ENCODE measurements at places on chromosomes 1 and 21.

DNA sequence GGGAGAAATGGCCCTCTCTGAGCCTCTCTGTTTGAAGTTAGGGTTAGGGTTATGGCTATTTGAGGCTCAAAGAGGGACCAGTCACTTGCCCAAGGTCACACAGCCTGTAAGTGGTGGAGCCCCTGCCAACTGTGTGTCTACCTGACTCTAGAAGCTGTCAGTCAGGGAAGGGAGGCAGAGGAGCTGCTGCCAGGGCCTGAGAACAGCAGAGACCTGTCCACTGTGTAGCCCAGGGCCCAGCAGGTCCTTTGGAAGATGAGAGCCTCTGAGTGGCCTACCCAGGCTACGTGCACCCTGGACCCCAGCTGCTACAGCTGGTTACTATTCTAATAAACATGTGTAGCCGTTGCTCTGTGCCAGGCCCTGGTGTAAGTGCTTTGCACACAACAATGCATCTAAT lies 15.1 kb upstream of the EDN2 start:
- DNase-seq, result no peak

DNA sequence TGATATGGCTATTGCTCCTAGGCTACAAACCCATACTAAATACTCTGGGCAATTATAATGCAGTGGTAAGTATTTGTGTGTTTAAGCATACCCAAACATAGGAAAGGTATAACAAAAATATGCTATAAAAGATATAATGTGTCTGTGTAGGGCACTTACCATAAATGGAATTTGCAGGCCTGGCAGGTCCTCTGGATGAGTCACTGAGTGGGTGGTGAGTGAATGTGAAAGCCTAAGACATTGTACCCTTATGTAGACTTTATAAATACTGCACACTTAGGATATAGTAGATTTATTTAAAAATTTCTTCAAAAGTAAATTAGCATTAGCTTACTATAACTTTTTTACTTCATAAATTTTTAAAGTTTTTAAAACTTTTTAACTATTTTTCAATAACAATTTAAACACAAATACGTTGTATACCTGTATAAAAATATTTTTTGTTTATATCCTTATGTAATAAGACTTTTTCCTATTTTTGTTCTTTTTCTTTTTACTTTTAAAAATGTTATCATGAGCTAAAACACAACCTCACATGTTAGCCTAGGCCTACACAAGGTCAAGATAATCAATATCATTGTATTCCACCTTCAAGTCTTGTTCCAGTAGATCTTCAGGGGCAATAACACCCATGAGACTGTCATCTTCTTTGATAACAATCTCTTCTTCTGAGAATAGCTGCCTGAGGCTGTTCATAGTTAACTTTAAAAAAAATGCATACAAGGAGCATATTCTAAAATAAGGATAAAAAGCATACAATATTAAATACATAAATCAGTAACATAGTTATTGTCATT lies 306.3 kb upstream of the RGS18 start:
- no peak for DNase-seq

DNA sequence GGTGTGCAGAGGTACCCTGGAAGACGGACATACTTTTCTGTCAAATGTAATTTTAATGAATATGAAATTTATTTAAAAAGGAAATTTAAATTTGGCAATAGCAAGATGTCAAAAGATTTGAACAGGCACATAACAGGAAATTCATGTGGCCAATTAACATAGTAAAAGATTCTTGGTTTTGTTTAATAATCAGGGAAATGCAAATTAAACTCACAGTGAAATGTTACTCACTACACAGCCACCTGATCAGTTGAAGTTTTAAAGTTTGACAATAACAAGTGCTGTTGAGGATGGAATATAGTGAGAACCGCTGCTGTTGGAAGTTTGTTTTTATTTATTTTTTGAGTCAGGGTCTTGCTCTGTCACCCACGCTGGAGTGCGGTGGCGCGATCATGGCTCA lies 63.9 kb downstream of the TEX35 start:
- no peak for DNase-seq

- DNase-seq, result peak; percentile 48
Measured at GRCh38 chr1:25906644-25907300, 553 bp upstream of the STMN1 start.

DNA sequence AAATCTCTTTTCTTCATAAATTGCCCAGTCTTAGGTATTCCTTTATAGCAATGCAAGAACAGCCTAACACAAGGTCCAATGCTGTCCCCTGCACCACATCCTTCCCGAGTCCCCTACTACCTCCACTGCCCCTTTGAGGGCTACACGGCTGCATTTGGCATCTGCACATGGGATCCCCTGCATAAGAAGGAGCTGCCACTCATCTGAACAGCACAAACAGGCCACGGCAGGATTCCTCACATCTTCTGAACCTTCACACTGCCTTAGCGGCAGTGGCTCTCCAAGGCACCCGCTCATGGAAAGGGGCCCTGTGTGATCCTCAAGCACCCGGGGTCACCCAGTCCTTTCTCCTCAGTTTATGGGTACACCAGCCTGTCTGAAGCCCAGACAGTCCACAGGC lies 29.2 kb upstream of the BACE2 start:
- no peak for DNase-seq

GRCh38 chr1:234724516-234725176 lies 114.7 kb upstream of the IRF2BP2 start:
- no peak for DNase-seq

DNA sequence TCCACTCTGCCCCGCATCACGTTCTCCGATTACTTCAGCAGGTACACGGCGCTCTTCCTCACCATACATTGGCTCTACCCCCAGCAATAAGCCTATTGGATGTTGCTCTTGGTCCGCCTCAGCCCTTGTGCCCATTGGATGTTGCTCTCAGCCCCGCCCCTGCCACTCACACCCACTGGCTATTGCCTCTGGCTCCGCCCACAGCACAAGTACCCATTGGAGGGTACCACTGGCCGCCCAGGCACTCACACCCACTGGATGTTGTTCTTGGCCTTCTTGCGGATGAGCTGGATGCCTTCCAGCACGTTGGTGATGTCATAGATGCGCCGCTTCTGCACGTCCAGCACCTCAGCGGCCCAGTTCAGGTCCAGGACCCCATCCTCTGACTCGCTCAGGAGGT lies 9.4 kb downstream of the E2F2 start:
- DNase-seq, result no peak

DNA sequence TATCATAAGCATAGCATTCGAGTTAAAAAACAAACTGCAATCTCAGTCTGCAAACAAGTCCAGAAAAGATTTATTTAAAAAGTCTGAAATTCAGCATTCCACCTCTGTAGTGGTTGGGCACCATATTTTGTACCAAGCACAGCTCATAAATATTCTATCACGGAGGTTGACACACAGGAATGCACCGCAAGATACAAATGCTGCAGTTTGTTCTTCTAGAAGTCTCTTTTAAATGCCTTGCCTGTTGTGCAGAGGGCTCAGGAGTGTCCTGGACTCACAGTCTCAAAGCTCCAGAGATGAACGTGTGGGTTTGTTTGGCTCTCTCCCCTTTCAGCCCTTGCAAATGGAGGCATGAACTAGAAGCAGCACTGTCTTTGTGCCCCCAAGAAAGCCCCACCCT lies 212.4 kb upstream of the USP24 start:
- DNase-seq, result no peak

GRCh38 chr1:116891396-116892079 lies 18.2 kb upstream of the PTGFRN start:
- DNase-seq, result no peak

GRCh38 chr1:58773406-58773840 lies 10.4 kb downstream of the JUN start:
- DNase-seq, result peak; percentile 73

DNA sequence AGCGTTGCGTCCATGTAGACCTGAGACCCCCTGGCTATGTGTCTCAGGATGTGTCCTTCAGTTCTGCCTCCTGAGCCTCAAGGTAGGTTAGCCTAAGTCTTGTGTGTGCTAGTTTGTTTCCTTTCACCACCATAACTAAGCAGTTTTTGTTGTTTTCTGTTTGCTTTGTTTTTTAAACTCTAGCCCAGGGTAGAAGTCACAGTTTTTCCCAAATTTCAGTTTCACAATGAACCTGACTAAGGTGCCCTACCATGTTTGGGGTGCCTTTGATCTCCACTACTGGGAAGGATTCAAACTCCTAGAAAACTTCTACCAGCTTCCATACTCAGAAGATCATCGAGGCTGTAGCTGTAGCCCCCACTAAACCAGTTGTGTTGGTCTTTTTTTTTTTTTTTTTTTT lies 14.8 kb upstream of the SMG7 start:
- DNase-seq, result no peak

DNA sequence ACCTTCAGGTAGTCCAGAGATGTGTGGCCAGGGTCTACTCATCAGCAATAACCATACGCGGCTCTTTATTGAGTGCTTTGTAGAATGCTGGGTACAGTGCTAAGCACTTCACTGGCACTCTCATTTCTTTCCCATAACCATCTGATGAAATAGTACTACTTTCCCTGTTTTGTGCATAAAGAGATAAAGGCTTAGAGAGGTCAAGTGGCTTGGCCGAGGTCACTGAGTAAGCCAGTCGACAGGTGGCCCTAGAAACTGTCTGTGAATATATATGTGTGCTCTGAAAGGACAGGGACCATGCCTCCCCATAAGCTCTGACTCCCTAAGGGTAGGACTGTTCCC lies 52.8 kb downstream of the NENF start:
- DNase-seq, result no peak

- no peak for DNase-seq
Measured at GRCh38 chr1:57066980-57067610, 101.3 kb upstream of the C8B start.

DNA sequence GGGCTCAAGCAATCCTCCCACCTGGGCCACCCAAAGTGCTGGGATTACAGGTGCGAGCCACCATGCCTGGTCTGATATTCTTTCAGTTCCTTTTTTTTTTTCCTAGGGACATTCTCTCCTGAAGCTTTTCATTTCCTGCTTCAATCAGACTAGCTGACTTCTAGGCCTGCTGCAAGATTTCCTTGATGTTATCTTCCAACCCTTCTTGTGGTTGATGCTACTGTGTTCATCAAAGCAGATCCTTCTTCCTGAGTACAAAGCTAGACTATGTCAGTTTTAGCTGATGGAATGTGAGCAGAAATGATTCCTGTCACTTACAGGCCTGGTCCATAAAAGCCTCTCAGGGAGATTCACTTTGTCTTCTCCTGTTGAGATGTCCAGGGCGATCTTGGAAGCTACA lies 146.4 kb downstream of the CDC7 start:
- DNase-seq, result no peak

- DNase-seq, result no peak
Measured at GRCh38 chr1:239302696-239303095, 83.7 kb upstream of the CHRM3 start.

- no peak for DNase-seq
Measured at GRCh38 chr1:116907351-116907750, 2.4 kb upstream of the PTGFRN start.

DNA sequence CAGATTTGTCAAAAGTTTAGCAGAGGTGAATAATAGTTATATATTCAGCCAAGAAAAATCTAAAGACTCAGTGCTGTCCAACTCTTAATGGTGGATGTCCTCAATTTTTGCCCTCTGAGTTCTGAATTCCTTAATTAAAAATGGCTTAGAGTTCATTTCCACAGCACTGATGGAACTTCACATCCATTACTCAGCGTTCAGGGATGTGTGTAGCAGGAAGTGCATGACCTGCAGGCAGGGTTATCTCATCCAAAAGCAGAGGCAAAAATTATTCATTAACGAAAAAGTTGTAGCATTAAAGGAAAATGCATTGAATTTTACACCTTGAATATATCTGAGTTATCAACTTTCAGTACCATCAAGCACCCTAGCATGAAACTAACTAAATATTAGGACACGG lies 96.7 kb downstream of the ZP4 start:
- no peak for DNase-seq

GRCh38 chr1:75097654-75098053 lies 36.5 kb upstream of the LHX8 start:
- DNase-seq, result no peak

DNA sequence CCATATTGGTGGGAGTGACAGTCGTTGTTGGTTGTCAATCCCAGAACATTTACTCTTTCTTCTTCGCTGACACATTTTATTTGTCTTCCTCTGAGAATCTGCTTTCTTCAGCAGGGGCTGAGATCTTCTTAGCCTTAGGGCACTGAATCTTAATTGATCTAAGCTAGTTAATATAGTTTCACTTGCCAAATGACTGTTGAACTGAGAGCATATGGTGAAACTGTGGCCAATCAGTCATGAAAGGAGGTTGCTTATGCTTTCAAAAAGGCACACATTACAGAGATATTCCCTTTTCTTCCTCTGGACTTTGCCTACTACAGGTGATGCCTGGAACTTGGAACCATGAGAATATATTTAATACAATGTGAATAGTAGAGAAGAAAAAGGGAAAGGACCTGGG lies 60.0 kb upstream of the KIAA0040 start:
- no peak for DNase-seq

DNA sequence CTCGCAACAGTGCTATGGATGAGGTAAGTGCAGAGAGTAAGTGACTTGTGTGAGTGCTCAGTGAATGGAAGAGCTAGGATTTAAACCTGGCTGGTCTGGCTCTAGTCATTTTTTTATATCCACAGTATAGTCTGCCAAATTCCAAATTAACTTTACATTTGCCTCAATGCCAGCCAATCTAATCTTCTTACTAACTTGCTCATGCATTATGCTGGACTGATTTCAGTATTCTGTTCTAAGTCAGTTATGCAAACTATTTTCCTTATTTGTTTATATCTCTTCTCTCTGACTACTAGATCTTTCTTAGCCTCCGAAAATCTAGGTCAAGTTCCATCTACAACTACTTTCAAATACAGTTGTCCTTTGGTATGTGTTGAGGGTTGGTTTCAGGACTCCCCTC lies 133.3 kb downstream of the XPR1 start:
- no peak for DNase-seq

DNA sequence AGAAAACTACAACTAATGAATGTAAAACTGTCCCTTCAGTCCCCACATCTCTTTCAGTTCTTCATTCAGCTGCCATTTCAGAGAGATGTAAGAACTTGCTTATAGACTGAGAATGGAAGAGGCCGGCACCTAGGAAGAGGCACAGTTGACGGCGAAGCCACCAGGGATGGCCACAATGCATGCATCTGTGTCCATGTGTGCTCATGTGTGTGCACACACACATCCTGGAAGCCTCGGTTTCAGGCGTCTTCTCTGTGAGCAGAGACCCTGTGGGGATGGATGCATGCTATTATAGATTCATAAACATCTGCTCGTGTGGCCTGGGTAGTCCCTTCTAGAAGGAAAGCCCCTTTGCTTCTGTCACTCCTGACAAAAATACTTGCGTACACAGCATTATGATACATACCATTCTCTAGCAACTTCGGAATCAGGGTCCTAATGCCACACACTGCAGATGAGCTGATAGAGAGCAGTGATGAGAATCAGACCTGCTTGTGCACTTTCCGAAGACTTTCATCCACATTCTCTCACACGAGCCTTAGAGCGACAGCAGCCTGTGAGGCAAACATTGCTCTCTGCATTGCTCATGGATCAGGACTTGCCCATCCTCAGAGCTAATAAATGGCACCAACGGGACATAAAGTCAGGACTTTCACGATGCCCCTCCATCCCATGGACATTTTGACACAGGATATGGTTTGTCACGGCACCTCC lies 12.4 kb upstream of the GPR61 start:
- no peak for DNase-seq
